ENCODE measurements at places on chromosomes 7 and 10. TPM values are rescaled to one million over a fixed set of nuclear protein-coding genes. Genes with fewer than 3 reads are reported as not detected.

GRCh38 chr7:100835903-100836811 is 8.8 kb upstream of the EPHB4 start:
- DNase-seq: peak; percentile 88

- DNase-seq: no peak
Measured at GRCh38 chr7:2800220-2800930, 43.7 kb downstream of the GNA12 start.

DNA sequence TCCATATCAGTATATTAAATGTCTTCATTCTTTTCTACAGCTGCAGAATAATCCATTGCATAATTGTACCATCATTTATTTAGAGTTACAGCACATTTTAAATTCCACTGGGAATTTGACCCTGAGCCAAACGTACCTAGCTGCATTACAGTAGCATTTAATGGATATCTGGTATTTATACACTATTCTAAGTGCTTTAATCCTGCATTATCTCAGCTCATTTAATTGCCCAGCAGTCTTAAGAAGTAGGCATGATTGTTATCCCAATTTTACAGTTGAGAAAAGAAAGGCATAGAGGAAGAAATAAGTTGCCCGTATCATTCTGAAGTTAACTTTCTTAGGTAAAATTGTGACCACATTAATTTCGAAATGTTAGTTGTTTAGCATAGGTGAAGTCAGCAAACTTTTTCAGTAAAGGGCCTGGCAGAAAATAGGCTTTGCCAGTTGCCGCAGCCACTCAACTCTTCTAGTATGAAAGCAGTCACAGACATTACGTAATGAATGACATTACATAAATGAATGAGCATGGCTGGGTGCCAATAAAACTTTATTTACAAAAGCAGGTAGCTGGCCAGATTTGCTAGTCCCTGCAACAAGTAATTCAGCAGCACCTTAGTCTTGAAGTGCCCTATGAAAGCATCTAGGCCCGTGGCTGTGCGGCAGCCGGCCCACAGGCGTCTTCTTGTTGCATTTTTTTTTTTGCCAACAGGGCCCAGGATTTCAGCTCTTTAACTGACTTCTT is 30.0 kb downstream of the GUSB start:
- no peak for DNase-seq

- no peak for DNase-seq
Measured at GRCh38 chr7:30286749-30287148, 2.4 kb downstream of the ZNRF2 start.

DNA sequence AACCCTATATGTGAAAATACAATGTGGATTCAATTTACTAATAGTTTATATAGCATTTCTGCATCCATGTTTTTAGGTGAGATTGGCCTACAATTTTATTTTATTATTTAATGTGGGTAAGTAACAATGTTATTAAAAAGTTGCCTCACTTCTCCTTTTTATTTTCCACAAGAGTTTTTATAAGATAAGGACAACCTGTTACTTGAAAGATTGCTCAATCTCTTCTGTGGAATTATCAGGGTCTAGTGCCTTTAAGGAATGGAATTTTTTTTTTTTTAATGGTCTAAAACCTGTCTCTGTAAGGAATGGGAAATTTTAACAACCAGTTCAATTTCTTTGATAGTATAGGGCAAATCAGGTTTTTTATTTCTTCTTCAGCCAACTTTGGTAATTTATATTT is 53.9 kb upstream of the RAB18 start:
- no peak for DNase-seq

- DNase-seq: no peak
Measured at GRCh38 chr7:27205325-27206280, 5.7 kb upstream of the HOXA13 start.

DNA sequence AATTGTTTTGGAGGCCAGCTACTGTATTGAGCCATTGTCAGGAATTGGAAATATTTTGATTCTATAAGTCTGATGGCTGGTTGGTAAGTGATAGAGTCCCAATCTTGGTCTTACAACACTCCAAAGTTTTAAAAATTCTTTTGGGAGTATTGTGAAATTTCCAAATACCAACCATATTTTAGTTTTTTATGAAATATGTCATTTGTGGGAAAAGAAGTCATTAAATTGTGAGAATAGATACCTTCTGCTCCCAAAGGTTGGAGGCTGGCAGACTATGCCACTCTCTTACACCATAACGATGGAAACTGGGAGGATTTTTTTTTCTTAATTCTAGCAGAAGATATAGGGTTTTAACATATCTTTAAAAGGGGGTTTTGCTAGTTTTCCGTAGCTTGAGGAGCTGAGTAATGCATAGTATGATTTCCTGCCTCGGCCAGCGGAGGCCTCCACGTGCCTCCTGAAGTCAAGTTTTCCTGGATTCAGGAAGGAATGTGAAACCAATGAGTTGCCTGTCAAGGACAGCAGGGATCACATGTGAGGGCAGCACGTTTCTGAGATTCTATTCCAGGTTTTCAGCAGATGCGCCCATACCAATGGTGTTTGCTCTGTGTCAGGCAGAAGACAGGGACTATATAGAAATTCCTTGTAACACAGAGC is 92.2 kb upstream of the LAMB4 start:
- DNase-seq: no peak

- no peak for DNase-seq
Measured at GRCh38 chr7:106545275-106545674, 115.7 kb downstream of the CCDC71L start.

- DNase-seq: no peak
Measured at GRCh38 chr7:51369746-51370145, 53.1 kb upstream of the COBL start.

- no peak for DNase-seq
Measured at GRCh38 chr7:45035893-45036292, 35.9 kb downstream of the CCM2 start.

GRCh38 chr10:9016930-9017329 is 962.4 kb downstream of the GATA3 start:
- no peak for DNase-seq

GRCh38 chr10:124227055-124227975 is 133.9 kb upstream of the CHST15 start:
- no peak for DNase-seq

DNA sequence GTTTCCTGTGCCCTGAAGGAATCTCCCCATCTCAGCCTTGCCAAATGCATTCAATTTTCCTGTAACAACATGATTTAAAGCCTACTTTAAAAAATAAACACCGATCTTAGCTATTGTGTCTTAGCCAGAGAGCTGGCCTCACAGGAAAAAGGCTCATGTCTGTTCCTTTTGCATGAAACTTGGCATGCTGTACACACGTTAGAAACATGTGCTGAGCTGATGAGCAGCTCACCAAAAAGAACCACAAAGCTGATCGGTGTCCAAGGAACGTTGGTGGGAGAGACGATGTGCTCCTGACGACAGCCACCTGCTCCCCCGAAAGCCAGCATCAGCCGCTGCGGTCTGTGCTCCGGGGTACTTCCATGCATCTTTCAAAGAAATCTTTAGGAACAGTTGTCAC is 135.9 kb downstream of the ADARB2 start:
- no peak for DNase-seq

GRCh38 chr10:66322777-66323176 is 603.1 kb upstream of the LRRTM3 start:
- no peak for DNase-seq

DNA sequence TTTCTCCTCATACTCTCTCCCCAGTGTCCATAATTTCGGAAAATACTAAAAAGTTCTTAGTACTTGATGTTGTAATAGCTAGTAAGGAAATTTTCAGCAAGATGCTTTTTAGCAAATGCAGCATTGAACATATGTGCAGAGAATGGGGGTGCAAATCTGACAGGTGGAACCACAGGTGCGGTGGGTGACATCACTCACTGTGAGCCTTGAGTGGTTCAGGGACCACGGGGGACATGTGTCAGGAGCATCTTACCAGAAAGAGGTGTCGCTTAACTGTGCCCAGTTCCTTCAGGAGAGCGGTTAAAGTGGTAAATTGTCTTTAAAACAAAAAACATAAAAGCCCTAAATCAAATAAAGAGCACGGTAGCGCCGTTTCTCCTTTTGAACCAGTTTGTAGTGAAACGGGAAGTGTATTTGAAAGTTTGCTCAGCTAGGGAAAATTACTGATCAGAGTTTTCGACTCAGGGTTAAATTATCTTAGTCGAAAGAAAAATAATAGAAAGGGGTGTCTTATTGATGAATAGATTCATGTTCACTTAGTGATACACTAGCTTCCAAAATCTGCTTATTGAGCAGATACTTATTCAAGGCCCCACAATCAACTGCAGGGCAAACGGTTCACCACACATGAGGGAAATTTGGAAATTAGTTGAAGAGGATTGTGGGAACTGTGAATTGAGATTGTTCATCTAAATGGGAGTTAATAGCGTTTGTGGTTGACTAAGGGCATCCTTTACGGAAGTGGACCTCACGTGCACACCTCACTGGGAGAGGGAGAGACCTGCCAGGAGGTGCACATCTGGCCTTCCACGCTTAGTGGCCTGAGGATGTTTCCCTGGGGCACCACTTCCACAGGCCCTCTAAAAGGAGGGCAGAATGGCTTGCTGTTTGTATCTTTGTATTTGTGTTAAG is 12.7 kb downstream of the CUL1 start:
- no peak for DNase-seq

DNA sequence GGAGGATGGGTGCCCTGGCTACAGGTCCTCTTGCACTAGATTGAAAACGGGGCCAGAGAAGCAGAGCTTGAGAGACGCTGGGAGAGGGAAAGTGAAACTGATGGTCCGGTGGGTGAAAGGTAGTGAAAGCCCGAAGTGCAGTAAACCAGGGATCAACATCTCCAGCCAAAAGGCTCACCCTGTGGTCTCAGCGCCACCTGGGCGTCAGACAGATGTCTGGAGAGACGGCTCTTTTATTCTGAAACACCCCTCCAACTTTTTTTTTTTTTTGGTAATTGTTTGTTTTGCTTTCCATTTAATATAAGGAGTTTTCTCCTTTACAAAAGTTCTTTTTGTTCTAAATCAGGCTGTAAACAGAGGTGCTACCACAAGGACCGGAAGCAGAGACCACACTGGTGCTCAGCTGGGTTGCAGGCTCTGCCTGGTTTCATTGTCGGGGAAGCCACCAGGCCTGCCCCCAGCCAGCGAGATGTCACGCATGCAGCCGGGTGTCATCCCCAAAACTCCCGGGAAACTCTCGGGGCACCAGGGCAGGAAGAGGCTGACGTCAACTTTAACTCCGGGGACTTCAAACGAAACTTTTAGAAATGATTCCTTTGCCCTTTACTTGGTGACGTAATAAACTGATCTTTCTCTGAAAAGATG is 11.2 kb downstream of the IL2RA start:
- peak; percentile 61 for DNase-seq

DNA sequence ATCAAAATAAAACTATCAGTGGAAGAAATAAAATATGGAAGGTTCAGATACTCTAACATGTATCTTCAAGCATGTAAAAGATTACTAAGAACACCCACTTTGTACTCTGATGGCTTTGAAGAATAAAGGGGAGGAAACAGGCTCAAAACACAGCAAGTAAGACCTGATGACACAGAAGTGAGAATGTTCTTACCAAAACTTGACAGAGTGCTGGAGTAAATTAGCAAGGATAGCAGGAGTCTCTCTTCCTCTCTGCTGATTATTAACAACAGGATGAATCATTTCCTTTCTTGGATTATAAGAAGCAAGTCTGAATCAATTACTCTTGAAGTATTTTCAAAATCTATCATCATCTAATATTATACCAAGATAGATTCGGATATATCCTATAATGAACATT is 47.5 kb downstream of the GLI3 start:
- no peak for DNase-seq

DNA sequence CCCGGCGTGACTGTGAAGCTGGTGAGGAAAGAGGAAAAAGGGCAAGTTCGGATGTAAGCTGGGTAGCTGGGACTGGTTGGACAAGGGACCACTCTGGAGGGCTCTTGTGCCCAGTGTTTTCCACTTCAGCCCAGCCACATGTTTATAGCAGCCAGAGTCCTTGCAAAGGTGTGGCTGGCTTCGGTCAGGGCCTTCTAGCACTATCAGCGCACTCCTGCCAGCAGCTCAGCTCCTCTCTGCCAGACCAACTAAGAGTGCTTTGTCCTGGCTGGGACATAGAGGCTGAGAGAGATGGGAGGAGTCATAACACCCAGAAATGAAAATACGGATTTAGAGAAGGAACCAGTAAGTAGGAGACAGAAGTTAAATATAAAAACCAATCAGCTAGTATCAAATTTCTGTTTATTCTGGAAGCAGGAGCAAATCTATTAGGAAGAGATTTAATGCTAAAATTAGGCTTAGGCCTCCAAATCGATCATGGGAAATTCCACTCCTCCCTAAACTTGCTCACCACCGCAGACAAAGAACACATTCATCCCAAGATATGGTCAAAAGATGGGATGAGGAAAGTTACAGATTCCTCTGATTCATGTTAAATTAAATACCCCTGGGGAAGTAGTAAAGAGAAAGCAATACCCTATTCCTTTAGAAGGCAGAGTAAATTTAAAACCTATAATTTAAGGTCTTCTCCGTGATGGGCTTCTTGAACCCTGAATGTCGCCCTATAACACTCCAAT is 135.0 kb downstream of the RALA start:
- peak; percentile 66 for DNase-seq

- DNase-seq: no peak
Measured at GRCh38 chr10:124117833-124118232, 24.4 kb upstream of the CHST15 start.

- no peak for DNase-seq
Measured at GRCh38 chr10:21170216-21170615, 273.1 kb upstream of the NEBL start.

DNA sequence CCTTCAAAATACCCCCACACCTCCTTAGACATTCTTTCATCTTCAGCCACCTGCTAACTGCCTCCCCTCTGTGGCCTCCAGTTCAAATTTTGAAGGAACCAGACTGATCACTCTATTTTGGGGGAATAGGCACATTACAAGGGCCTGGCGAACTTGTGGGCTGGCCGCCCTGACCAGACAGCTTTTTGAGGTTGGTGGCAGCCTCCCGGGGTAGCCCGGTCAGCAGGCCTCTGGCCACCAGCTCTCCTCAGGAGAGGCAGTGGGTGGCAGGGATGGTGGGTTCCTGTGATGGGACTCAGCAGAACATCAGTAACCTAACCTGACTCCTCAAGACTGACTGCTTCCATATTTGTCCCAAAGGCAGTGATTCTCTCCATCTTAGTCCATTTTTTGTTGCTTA is 17.4 kb upstream of the EEPD1 start:
- DNase-seq: no peak

DNA sequence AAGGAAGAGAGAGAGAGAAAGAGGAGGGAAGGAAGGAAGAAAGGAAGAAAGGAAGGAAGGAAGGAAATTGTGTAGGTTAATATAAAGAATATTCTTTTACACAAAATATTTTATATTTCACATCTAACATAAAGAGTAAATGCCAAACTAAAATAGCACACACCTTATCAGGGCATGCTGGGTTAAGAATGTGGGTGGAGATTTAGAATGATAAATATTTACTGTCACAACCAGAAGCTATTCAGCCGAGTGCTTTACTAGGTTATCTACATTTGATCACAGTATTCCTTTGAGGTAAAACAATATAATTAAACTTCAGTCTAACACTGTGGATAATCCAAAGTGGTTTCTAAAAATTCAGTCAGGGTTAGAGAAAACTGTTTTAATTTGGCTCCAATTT is 103.3 kb downstream of the SEMA3A start:
- no peak for DNase-seq

GRCh38 chr10:125084614-125085257 is 75.6 kb downstream of the CTBP2 start:
- DNase-seq: peak; percentile 81

- DNase-seq: no peak
Measured at GRCh38 chr10:110042181-110042580, 34.4 kb downstream of the ADD3 start.

- no peak for DNase-seq
Measured at GRCh38 chr7:43192806-43193460, 80.5 kb downstream of the HECW1 start.

Gene DPY19L1
- 25.9 TPM for total RNA-seq

Gene MET
- total RNA-seq: 16.7 TPM

Gene ACSM6
- total RNA-seq: not detected

Gene HOXA13
- total RNA-seq: not detected

Gene SLC18A2
- total RNA-seq: 0.13 TPM

Gene ABLIM1
- 292 TPM for total RNA-seq
